ENCODE measurements at places on chromosomes 6 and 20. TPM values are rescaled to one million over a fixed set of nuclear protein-coding genes. Genes with fewer than 3 reads are reported as not detected.

DNA sequence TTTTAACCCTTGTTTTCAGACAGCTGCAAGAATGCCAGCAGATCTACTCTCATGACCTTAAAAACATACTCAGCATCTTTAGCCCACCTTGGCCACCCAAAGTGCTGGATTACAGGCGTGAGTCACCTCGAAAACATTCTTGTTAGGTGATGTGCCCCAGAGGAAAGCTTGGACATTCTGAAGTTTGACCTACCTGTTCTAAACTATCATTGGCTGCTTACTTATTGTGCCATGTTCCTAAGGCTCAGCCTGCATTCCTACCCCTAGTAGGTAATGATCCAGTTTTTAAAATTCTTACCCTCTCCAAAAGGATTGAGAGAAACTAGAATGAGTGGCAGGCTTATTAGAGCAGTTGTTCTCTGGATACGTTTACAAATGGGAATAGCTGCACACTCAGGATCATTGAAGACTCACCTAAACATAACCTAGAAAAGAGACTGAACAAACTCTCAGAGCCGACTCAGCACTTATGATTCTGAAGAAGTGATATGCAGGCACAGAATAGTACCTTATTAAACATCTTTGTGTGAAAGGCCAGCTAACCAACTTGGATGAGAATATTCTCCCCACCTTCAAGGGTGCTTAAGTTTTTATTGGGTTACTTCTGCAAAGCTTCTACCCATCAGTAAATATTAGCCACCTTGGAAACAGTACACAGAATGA lies 362.1 kb downstream of the NRN1 start:
- no peak for DNase-seq

The DEFB132 gene
- not detected for total RNA-seq

The SYNJ2 gene
- 22.5 TPM for total RNA-seq

The BTNL2 gene
- total RNA-seq: not detected

DNA sequence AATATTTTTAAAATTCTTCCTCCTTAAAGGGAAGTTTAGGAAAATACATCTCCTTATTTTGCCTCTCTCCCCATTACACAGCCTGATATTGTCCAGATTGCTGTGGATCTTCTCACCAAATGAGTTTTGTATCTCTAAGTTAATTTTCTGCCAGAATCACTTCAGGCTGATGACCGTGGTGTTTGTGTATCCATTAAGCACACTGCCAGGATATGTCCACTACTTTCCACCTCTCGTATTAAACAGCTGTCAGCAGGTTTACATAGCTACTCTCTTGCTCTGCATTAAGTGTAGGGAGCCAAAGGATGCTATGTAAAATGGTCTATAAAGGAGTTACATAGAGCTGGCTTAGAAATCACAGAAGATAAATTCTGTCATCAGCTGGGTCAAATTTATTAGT lies 201.1 kb downstream of the ZFAND3 start:
- DNase-seq: no peak

DNA sequence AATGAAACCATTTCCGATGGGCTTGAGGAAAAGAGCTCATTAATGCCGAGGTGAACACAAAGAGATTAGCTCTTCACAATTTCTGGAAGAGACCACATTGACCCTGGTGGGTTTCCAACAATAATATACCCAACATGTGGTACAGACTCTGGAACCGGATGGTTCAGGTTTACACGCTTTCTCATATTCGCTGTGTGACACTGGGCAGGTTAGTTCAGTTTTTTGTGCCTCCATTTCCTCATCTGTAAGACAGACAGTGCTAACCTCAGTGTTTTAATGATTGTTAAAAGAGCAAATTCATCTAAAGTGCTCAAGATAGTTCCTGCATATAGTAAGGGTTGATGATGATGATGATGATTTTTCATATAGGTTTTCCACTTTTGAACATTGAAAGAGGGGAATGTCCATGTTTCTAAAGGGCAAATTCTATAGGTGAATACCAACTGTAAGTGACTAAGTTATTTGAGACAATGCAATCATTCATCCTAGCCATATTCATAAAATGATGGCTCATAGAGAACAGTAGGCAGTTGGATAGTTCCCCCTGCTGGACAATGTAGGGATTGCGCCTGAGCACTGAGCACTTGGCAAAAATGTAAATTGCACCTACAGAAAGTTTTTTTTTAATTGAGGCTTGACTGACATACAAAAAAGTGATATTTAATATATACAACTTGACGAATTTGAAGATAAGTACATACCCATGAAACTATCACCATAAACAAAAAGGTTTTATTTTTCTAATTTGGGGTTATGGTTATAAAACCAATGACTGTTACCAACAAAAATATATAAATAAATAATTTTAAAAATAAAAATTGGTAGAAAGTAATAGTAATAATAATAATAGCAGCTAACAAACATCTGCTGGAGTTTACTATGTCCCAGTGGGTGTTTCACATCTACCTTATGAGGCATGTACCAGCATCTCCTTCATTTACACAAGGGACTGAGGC lies 2.1 kb upstream of the PERP start:
- DNase-seq: peak; percentile 81

DNA sequence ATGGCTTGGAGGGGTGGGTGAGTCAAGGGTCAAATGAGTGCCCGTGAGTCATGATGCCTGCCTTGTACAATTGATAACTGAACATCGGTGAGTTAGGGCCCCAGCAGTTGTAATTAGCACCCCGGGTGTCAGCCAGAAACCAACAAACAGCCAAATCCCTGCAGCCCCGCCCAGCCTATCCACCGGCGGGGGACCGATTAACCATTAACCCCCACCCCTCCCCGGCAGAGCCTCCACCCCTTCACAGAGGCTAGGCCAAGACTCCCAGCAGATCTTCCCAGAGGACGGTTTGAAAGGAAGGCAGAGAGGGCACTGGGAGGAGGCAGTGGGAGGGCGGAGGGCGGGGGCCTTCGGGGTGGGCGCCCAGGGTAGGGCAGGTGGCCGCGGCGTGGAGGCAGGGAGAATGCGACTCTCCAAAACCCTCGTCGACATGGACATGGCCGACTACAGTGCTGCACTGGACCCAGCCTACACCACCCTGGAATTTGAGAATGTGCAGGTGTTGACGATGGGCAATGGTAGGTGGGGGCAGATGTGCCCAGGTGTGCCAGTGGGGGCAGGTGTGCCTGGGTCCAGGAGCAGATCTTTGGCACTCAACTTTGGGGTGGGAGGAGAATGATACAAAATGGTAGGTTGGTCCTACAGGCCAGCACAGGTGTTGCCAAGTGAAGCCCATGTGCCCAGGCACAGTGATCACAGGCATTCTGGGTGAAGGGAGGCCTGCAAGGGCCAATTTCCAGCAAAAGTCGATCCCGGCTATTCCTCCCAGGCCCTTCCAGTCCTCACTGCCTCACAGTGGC lies 45.7 kb downstream of the HNF4A start:
- no peak for DNase-seq

GRCh38 chr6:53246924-53247323 lies 98.3 kb upstream of the GCM1 start:
- no peak for DNase-seq

DNA sequence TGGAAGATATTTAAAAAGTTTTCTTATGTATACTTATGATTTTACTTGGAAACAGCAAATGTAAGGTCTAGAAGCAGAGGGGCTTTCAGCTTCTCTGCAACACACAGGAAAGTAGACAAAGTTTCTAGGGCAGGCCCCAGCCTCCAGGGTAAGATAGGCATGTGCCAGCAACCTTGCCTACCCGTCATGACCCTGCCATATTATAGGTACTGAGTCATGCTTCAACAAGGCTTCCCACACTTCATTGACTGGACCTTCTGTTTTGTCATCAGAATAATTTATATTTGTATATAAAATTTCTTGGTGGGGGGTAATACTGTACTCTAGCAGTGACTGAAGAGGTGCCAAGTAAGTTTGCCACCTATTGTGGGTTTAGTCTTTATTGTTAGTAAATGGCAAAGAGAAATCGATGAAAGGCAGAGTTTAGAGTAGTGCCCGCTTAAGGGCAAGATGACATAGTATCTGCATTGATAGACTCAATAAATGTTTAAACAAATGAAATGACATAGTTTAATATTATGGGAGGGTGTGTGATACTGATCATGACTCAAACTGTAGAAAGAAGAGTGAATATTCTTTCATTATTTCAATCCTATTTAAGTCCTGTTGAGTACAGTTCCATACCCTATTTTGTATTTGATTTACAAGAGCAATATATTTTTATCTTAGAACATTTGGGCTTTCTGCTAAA lies 95.6 kb downstream of the JARID2 start:
- DNase-seq: no peak

Data from sciatic nerve (tissue), 2 donors.